ENCODE measurements at places on chromosomes 12 and 14.

DNA sequence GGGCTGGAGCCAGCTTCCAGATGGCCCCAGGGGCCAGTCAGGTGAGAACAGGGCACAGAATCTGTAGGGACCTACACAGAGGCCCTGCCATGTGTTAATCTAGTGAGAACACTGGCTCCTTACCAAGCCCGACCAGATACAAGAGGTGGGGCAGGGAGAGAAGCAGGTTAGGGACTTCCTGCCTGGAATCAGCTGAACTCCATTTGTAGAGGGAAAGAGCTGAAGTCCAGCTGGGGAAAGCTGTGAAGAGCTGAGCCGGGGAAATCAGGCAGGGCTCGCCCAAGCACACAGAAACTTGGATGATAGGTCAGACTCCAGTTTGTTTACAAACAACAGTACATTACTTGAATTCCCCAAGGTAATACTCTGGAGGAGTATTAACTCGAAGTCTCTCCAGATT is 46.7 kb downstream of the PTGER2 start:
- DNase-seq, result no peak

DNA sequence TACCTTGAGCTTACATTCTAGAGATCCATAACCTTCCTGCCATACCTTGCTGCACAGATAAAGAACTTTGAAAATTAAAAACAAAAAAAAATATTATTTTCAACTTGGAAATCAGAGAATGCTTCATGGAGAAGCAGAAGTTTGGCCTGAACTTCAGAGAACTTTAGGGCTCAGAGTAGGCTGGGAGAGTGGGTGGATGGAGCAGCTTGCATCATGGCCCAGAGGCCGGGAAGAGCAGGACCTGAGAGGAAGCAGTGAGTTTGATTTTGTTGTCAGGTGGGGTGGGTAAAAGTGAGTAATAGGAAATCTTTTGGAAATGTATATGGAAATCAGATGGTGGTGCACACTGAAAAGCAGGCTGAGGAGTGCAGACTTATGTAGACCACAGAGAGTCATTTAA is 228.5 kb upstream of the KRR1 start:
- DNase-seq, result no peak

DNA sequence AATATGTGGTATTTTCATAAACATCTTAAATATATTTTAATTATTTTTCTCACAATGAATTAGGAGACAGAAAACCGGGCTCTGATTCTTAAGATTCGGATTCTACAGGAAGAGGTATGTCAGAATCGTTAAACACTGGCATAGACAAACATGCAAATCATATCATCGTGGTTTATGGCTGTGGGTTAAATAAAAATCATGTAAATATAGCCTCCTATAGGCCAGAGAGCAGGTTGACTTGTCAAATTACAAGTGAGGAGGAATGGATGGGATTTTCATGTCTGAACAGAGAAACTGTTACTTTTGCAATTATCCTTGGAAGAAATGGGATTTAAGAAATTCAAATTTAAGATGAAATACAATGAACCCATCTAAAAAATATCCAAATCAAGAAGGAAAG is 74.9 kb upstream of the BCAT1 start:
- DNase-seq, result no peak

DNA sequence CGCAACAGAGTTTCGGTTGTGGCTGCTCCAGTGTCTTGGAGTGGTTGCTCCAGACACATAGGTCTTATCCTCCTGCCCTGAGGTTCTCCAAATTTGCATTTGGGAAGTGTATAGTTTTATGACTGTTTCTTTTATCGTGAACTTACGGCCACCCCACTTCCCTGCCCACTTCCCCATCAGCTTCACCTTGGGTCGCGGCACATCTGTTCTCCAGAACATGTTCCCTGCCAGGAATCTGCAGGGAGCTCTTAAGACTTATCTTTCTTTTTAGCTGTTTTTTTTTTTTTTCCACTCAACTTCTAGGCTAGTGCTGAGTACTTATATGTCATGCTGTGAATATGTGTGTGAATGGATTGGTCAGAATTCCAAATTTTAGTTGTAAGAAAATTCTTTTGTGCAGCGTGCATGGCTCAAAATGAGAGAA is 75.4 kb downstream of the ETV6 start:
- no peak for DNase-seq

GRCh38 chr12:54891717-54892478 is 37.6 kb downstream of the MUCL1 start:
- DNase-seq, result no peak

DNA sequence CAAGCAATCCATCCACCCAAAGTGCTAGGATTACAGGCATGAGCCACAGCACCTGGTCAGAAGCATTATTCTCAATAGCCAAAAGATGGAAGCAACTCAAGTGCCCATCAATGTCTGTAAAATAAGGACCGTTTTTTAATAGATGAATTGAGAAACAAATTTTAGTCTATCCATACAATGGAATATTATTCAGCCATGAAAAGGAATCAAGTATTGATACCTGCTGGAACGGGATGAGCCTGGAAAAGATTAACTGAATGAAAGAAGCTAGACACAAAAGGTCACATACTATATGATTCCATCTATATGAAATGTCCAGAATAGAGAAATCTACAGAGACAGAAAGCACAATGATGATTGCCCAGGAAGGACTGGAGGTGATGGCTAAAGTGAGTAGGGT is 9.1 kb upstream of the FBXW8 start:
- DNase-seq, result no peak

Measured in T-helper 9 cell (primary cell).